ENCODE measurements at places on chromosomes 5 and 9.

DNA sequence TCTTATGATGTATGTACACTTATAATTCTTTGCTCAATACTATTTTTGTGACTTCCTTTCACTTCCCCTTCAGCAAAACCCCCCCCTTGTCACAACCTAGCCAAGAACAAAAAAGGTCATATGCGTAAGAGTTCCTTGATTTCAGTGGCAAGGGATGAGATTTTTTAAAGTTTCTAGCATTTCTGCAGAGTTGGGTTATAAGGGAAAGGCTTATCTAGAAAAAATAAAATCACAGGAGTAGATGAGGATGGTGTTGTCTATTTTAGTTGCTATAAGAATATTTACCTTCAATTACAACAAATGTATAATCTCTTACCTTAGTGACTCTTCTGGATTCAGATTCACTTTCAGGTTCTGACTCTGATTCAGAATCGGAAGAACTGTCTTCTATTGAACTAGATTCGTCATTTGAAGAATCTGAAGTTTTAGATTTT, 184.6 kb downstream of the AP3B1 start:
- no peak for DNase-seq

GRCh38 chr5:115321309-115321708, 24.9 kb upstream of the CCDC112 start:
- DNase-seq = no peak

DNA sequence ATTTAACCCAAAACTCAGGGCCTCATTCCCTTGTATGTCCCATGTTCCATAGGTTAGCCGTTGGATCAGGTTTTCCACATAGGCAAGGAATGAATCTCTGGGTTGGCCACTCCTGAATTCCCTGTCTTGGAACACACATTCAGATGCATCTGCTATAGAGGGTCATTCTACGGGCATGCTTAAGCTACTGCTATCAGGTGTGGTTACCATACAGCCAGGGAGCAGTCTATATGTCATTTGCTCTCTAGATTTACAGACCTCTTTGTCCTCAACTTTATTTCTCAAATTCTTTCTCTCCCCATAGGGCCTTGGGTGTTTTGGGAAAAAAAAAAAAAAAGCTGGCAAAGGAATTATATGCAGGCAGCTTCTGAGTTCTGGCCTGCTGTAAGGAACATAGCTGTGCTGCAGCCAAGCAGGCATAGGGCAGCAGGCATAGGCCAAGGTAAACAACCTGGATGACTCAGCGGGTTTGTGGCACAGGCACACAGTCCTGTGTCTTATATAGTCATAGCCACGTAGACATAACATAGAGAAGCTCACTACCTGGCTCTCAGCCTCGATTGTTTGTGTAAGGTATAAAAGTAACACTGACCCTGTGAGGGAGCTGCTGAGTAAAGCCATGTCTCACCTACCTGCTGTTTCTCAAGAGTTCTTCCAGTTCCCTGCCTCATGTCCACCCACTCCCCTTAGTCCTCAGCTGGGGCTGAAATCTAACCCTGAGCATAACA, 141.5 kb downstream of the OSTF1 start:
- no peak for DNase-seq

- DNase-seq = no peak
Observed at GRCh38 chr5:53820802-53821171, 260.3 kb downstream of the NDUFS4 start.

DNA sequence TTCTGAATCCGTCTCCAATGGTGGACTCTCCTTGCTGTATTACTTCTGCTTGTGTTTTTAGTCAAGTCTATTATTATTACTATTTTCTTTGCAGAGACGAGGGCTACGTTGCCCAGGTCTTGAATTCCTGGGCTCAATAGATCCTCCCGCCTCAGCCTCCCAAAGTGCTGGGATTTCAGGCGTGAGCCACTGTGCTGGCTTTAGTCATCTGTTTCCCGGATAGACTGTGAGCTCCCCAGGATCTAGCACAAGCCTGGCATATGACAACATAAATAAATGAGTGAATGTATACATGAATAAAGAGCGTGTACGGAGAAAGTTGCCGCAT, 439 bp upstream of the DDX46 start:
- DNase-seq = no peak
